ENCODE measurements at places on chromosomes 3 and 15.

GRCh38 chr15:72604794-72605193 lies 49.7 kb upstream of the GOLGA6B start:
- DNase-seq: no peak

DNA sequence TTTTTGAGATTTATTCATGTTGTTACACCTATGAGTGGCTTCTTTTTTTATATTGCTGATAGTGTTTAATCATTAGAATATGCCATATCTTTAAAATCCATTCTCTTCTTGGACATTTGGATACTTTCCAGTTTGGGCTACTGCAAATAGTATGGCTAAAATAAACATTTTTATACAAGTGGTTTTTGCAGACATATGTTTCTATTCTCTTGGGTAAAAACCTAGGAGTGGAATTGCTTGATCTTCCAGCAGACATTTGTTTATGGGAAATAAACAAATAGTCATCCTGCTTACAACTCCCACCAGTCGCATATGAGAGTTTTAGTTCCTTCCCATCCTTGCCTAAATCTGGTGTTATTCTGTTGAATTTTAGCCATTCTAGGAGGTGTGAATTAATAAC lies 193.1 kb downstream of the ALCAM start:
- DNase-seq: no peak

DNA sequence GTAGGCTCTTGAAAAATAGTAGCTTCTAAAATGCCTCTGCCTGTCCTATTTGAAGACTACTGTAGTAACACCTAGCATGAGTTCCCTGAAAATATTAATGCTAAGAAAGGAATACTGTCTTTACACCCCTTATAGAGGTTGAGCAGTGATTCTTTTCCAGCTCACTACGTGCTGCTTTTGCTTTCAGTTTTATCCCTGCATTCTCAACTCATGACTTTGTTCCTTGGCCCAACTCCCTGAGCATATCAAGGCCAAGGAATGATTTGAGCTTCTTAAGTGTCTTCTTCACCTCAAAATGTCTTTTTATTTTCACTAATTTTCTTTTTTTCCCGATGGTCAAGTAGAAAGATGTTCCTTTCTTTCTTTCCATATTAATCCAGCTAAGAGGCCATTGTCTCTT lies 16.5 kb upstream of the P2RY13 start:
- no peak for DNase-seq

GRCh38 chr15:75570126-75570845 lies 8.8 kb downstream of the PTPN9 start:
- no peak for DNase-seq

GRCh38 chr15:38541026-38541425 lies 23.6 kb downstream of the RASGRP1 start:
- no peak for DNase-seq
